G401 (cell line): ENCODE measurements at places on chromosomes 2 and 18. TPM values are rescaled to one million over a fixed set of nuclear protein-coding genes. Genes with fewer than 3 reads are reported as not detected.

Gene STAT4
- total RNA-seq: not detected in 2 replicates

Gene FNDC4
- 4.0 and 5.2 TPM in 2 replicates for total RNA-seq

Gene POTEC
- total RNA-seq: not detected in 2 replicates

Gene SP140
- total RNA-seq: 0.41 TPM in 1 of 2 replicates, not detected in the other

- no peak for DNase-seq
These were observed 30.0 kb upstream of the TOGARAM2 start for GRCh38 chr2:28950941-28951630.

DNA sequence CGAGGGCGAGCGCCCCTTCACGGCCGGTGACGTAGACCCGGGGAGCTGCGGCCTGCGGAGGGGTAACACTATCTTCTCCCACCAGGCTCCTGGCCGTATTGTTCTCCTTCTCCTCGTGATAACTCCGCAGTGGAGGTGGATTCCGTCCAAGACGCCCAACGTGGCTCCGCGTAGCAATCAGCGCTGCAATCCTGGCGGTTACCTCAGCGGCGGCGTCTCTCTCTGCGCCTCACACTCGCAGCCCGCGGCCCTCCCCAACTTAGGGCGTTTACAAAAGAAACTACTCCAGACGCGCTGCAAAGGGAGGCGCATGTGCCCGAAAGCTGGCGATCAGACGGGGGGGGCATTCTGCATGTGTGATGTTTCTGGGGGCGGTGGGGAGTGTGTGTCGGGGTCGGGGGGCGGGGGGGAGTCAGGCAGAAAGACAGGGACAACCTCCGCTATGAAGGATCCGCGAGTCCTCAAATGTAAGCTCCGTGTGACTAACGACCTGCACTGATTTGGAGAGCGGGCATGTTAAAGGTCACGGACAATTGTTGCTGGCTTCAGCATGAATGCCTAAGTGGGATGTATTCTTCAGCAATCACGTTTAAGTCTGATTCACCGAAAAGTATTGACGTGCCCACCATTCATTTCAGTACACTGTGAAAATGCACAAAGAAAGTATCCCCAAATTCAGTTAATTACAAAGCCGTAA, 1.3 kb upstream of the ZNF516 start:
- no peak for DNase-seq

- no peak for DNase-seq
These were observed 69.6 kb downstream of the TRAPPC12 start for GRCh38 chr2:3449086-3449485.

- no peak for DNase-seq
These were observed 18.0 kb downstream of the GEN1 start for GRCh38 chr2:17771956-17772355.

- DNase-seq: no peak
These were observed 12.9 kb downstream of the CGREF1 start for GRCh38 chr2:27105981-27106380.

- DNase-seq: no peak
These were observed 523.8 kb upstream of the TNP1 start for GRCh38 chr2:217383620-217384019.

DNA sequence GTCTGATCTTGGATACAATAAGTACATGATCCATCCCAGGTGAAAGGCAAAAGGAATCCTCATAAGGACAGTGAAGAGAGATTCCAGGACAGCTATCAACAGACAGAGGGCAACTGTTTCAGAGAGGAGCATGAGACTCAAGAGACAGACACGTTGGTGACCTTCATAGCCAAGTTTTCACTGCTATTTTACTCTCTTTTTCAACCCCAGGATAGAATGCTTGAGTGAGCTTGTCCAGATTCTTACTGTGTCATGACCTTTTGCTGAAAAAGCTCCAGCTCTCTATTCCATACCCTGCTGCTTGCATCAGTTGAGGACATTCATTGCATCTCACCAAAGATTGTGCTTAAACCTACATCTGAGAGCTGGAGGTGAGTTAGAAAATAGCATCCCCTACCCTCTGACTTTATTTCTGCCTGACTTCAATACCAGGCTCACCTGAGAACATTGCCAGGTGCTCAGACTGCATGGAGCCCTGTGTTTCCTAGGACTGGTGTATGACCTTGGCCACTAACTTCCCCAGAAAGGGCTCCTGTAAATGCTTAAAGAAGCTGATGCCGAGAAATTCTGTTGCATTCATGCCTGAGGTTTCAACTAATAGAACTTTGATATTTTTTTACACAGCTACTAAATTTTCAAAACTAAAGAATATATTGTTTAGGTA, 70.4 kb upstream of the TMEM17 start:
- no peak for DNase-seq
